ENCODE measurements at places on chromosomes 1 and 21.

- DNase-seq: no peak
Observed at GRCh38 chr1:242184955-242185354, 186.1 kb upstream of the MAP1LC3C start.

DNA sequence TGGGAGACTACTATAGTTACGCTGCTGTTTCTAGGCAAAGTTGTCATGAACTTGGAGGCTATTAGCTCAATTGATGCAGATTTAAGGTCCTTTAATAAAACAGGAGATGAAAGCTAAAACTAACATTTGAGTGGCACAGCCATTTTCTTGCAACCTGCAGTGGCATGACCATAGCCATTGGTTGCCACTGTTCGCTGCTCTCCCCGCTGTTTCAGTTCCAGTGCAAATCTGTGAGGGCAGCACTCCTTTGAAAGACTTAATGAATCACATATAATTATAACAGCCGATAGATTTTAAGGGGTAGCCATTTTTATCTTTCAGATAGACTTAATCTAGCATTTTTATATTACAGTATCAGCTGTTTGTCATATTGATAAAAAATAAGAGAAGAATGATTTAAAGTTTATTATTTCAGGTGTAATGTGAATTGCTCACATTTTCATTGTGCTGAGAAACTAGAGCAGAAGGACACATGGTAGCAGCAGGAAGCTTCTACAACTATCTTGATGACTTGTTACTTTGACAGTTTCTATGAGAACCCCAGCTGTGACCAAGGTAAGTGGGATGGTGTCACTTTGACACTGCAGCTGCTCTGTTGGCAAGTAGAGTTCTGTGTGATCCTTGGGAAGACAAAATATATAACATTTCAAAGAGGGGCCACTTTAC is 203.7 kb downstream of the PLA2G4A start:
- no peak for DNase-seq

DNA sequence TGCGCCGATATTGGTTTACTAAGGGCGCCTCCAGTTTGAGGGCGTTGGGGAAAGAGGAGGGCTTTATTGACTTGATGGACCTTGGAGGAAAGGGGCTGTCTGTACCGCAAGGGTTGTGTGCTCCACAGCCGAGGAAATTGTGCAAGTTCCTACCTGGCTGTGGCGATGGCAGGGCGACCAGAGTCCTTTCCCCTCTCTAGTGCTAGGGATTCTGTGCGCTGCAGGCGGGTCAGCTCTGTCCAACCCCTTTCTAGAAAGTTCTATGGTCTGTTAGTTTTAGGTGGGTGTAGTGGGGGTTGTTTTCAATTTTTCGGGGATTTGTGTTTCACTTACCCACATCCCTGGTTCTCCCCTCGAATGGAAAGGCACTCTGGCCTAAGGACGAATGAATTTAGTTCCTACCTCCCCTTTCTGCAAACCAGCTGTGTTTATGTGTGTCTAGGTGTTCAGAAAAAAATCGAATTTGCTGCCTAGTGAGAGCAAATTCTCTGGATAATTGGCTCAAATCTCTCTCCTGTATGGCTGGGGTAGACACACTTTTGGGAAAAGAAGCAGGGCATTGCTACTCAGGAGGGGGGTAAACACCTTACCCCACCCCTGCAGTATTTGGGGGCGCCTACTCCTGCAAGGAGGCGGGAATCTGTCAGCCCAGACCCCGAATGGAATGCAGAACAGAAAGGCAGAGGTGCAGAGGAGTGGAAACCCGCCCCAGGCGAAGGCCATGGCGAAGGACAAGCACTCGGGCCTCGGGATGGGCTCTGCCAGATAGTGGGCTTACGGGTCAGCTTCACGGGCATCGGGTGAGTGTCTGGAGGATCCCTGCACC is 2.0 kb downstream of the DMBX1 start:
- DNase-seq: no peak

DNA sequence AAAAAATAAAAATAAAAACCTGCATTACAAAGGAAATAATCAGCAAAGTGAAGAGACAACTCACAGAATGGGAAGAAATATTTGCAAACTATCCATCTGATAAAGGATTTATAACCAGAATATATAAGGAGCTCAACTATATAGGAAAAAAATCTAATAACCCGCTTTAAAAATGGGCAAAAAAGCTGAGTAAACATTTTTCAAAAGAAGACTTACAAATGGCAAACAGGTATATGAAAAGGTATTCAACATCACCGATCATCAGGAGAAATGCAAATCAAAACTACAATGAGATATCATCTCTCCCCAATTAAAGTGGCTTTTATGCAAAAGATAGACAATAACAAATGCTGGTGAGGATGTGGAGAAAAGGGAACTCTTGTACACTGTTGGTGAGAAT is 3.8 kb upstream of the GNG5 start:
- no peak for DNase-seq

DNA sequence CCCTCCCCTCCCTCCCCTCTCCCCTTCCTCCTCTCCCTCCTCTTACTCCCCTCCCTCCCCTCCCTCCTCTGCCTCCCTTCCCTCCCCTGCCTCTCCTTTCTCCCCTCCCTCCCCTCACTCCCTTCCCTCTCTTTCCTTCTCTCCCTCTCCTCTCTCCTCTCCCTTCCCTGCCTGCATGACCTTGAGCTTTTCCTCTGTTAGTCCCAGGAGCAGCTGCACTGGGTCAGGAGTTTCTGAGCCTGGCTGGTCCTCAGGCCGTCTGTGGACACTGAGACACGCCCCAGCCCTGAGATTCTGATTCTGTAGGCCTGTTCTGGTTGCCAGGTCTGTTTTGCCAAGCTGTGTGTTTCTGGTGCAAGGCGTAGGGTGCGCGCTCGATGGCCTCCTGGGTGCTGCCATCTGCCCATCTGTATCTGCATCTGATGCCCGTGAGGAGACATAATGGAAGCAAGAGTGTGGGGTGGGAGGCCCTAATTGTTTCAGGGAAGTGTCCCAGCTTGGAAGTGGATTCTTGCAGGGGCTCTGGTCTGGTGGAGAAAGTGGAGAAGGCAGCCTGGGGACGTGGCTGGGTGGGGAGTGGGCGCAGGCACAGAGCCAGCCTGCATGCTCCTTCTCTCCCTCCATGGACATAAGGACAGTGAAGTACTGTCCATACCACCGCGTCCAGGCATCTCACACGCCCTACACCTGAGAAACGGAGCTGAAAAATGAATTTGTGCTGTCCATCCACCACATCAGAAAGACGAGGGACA is 97.2 kb downstream of the WDR4 start:
- no peak for DNase-seq

DNA sequence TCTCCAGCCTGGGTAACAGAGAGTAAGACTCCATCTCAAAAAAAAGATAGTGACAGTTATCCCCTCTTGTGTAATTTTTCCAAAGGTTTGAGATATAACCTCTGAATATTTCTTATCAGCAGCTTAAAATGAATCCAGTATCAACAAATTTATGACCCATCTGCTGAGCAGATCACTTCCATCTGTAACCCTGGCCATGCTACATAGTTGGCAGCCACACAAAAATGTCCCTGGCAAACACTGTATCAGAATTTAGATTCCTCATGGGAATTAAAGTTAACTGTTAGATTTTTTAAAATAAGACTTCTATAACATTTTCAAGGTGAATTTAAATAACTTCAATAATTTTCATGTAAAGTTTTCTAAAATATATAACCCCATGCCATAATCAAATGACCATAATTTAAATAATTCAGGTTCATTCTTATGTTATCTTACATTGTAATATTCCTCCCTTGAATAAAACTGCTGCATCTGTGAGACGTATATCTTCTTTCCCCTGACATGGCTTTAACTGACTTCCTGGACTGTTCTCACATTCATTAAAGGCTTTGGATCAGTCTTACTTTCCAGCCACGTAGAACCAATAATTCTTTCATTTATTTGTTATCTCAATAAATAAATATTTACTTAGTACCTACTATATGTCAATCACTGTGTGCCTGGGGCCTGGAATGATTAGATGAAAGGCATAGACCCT is 5.3 kb upstream of the PRPF38B start:
- DNase-seq: no peak

- DNase-seq: no peak
Observed at GRCh38 chr1:168833362-168833761, 104.4 kb upstream of the DPT start.

DNA sequence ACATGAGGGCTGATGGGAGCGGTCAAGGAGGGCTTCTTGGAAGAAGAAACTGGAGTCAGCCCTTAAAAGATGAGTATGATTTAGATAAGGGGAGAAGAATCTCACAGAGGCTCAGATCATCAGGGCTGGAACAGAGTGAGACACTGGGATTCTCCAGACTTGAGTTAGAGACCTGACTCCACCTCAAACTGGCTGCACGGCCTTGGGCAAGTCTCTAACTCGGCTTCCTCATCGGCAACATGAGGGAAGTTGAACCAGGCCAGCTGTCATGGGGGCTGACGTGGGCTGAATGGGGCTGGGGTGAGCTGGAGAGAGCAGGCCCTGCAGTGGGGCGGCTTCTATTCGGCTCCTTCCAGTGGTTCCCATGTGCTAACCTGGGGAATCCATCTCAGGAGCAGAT is 2.5 kb downstream of the C1QC start:
- DNase-seq: no peak

DNA sequence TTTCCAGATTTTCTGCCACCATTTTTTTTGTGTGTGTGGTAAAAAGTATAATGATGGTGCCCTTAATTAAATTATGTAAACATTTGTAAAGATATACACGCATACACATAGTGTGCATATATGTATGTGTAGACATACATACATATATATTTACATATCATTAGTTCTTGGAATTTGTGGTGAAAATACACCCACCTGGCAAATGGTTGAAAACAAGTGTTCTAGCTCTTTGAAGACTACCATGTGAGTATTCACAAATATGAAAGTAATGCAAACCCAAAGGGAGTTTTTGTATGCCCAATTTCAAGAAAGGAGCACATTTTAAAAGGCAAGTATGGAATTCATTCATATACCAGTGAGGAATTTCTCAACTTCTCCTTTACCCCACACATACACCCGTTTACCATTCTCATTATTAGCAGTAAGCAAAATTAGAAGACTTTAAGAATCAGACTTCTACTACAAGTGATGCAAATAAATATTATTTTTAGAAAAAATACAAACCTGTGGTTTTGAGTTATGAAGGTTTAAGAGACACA is 8.0 kb downstream of the RABGAP1L start:
- no peak for DNase-seq

DNA sequence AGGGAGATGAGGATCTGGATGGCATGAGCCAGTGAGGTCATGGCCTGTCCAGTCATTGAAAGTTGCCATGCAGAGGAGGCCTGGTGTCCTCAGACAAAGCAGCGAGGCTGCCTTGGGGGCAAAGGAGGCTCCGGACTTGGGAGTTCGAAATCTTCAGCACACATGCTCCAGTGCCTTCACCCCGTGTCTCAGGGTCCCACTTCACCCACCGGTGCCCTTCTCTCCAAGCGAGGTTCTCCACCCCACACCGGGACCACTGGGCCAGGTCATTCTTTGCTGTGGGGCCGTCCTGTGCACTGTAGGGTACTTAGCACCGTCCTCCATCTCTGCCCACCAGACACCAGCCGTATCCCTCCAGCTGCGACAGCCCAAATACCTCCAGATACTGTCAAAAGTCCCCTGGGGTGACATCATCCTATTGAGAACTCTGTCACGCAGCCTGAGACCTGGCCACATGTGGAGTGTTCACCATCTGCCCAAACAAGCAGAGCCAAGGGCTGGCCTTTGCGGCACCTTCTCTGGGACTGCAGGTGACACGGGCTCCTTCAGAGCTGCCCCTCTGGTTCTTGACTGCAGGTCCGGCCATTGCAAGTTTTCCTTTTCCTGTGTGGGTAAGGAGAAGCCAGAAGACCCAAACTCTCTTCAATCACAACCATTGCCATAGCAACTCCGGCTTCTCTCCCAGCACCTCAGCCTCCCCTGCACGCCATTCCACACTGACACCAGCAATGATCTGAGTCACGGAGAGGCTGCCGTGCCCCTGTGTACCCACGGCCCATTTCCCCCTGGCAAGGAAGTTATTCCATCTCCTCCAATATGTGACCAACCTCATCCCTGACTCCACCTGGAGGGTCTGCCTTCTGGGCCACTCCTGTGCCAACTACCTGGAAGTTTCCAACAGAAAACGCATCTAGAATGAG is 20.4 kb upstream of the PDE9A start:
- no peak for DNase-seq

GRCh38 chr1:112698366-112699310 is 8.3 kb downstream of the RHOC start:
- no peak for DNase-seq

GRCh38 chr1:110424699-110425611 is 17.5 kb upstream of the LAMTOR5 start:
- DNase-seq: no peak

DNA sequence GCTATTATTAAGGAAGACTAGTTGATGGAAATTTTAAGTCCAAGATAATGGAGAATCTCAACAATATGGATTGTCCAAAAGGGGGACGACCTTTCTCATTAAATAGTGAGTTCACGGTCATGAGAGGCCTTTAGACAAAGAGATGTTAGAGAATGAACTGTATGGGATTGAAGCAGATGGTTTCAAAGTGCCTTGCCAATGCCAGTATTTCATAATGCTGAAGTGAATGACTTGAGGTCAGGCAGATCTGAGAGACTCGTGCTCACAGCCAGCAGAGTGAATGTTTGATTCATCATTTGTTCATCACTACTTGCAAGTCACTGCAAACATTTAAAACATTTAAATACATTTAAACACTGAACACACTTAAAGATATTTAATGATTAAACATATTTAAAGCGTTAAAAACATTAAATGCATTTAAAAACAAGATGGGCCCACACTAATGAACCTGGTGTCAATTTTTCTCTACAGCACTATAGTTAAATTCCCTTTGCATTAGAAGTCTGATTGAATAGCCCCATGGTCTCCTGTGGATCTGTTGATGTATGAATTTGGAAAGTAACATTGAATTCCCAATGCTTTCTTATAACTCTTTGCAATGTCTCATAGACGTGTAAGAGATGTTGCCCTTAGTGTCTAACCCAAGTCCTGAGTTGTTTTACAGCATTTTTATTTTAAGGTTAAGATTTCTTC is 80.7 kb downstream of the TGFB2 start:
- peak; percentile 75 for DNase-seq
